ENCODE measurements at places on chromosomes 6 and 20. TPM values are rescaled to one million over a fixed set of nuclear protein-coding genes. Genes with fewer than 3 reads are reported as not detected.

DNA sequence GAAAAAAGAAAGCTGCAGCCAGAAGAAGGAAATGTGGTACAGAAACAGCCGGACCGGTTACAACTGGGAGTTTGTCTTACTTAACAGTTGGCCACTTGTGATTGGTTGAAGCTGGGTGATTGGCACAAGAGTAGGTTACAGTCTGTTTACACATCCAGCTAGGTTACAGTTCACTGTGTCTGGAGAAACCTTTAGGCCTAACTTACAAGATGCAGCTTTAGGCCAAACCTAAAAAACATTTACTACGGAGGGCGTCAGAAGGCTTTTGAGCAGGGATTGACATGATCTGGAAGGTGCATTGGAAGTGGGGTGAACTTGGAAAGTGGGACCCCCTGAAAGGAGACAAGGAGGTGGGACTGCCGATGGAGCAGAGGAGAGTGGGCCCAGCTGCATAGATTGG lies 122.3 kb downstream of the BANF2 start:
- no peak for DNase-seq
- H3K36me3 ChIP-seq: no peaks in the 10 kb centered on the region
- H3K4me3 ChIP-seq: no peak overlapping the region
- H3K27me3 ChIP-seq: no peaks in the 10 kb centered on the region
- H3K4me1 ChIP-seq: no peaks in the 10 kb centered on the region

- H3K4me1 ChIP-seq: no peaks in the 10 kb centered on the region
- no peak overlapping the region for H3K4me3 ChIP-seq
- no peaks in the 10 kb centered on the region for H3K36me3 ChIP-seq
- no peak for DNase-seq
- no peaks in the 10 kb centered on the region for H3K27me3 ChIP-seq
- H3K27ac ChIP-seq: no peak overlapping the region
Observed at GRCh38 chr20:1273366-1273765, 7.3 kb downstream of the SNPH start.

DNA sequence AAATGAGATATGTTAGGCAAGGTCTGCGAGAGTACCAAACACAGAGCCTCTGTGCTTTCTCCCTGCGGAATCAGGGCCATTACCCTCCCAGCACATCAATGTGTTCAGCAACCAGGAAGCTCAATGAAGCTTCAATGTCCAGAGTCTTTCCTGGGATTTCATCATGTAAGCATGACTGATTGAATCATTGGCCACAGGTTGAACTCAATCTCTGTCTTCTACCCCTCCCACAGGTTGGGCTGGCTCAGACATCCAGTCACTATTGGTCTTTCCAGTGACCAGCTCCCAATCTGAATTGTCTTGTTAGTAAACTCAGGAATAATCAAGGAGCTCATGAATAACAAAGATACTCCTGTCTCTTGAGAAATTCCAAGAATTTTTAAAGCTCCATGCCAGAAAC lies 2.7 kb upstream of the DTD1 start:
- H3K27me3 ChIP-seq: no peaks in the 10 kb centered on the region
- no peaks in the 10 kb centered on the region for H3K36me3 ChIP-seq

TNF gene
- total RNA-seq: 11.5 TPM

CASS4 gene
- 11.2 TPM for total RNA-seq
